HepG2 (cell line): ENCODE measurements at places on chromosomes 3 and 15. TPM values are rescaled to one million over a fixed set of nuclear protein-coding genes. Genes with fewer than 3 reads are reported as not detected.

The PAK2 gene
- 24.7 and 52.5 TPM in 2 replicates for total RNA-seq

The APBA2 gene
- 0.29 and 0.62 TPM in 2 replicates for total RNA-seq

The NLGN1 gene
- not detected in 2 replicates for total RNA-seq

The CCDC191 gene
- 1.2 and 1.4 TPM in 2 replicates for total RNA-seq
